ENCODE measurements at places on chromosomes 7 and 10. TPM values are rescaled to one million over a fixed set of nuclear protein-coding genes. Genes with fewer than 3 reads are reported as not detected.

The AS3MT gene
- 4.7 TPM for total RNA-seq

The CYP3A5 gene
- total RNA-seq = 1.5 TPM

The BTBD16 gene
- 0.44 TPM for total RNA-seq

The HMX3 gene
- not detected for total RNA-seq

The ECHDC3 gene
- 9.0 TPM for total RNA-seq

The PHKG1 gene
- total RNA-seq = 0.63 TPM

The CDH23 gene
- 2.2 TPM for total RNA-seq

The CYTH3 gene
- 23.9 TPM for total RNA-seq

The POU6F2 gene
- total RNA-seq = not detected

The NME8 gene
- not detected for total RNA-seq

The CCDC71L gene
- total RNA-seq = 13.6 TPM

The MINDY4 gene
- 3.4 TPM for total RNA-seq

The CPA4 gene
- total RNA-seq = 12.3 TPM

The EPO gene
- total RNA-seq = not detected

The CLCN1 gene
- total RNA-seq = 0.06 TPM

The VIM gene
- total RNA-seq = 1,863 TPM

The NUTM2B gene
- total RNA-seq = 0.50 TPM

The CYP3A4 gene
- not detected for total RNA-seq

The DRGX gene
- not detected for total RNA-seq

The BET1 gene
- 22.2 TPM for total RNA-seq

The NUDT13 gene
- 3.0 TPM for total RNA-seq

The ATP6V0A4 gene
- total RNA-seq = 0.22 TPM

The CREB5 gene
- 4.8 TPM for total RNA-seq

The PVRIG gene
- total RNA-seq = not detected

The CASP7 gene
- 40.2 TPM for total RNA-seq

The UNCX gene
- 0.07 TPM for total RNA-seq

The VIPR2 gene
- total RNA-seq = 0.02 TPM

The CLEC2L gene
- total RNA-seq = not detected

The ACBD7 gene
- 0.85 TPM for total RNA-seq

The UNC5B gene
- total RNA-seq = 0.87 TPM

The PNLIPRP2 gene
- total RNA-seq = not detected

The SUN3 gene
- not detected for total RNA-seq

The HOXA3 gene
- 7.6 TPM for total RNA-seq

The ALDH18A1 gene
- total RNA-seq = 53.0 TPM

The UTF1 gene
- total RNA-seq = not detected

All from A549 treated with DMSO at 1 μM for 4 hours (cell line).